ENCODE measurements at places on chromosomes 1 and 21. TPM values are rescaled to one million over a fixed set of nuclear protein-coding genes. Genes with fewer than 3 reads are reported as not detected.

DNA sequence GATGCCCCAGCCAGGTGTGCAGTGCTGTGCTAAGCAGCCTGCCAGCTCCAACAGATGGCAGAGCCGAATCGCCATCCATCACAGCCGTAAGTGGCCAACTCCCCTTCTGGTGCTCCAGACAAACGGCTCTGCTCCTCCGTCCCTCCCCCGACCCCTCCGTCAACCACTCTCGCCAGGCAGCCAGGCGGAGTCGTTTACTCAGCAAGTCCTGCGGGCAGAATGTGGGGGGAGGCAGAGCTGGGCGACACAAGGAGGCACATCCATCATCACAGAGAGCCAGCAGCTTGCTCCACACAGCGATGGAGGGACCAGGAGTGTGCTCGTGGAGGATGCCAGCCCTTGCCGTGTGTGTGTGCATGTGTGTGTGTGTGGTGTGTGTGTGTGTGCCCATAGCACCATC is 206.6 kb upstream of the GRIK3 start:
- DNase-seq: no peak

DNA sequence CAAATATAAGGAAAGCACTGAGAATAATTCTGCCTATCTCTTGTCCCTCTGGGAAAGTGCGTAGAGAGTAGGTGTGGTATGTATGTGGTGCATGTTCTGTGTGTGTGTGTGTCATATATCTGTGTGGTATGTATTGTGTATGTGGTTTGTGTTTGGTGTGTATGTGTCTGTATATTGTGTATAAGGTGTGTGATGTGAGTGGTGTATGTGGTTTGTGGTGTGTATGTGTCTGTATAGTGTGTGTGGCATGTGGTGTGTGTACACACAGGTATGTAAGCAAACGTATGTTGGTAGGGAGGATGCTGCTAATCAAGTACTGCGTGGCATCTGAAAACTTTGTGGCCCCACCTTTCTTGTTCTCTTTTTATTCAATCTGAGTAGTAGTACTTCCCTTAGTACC is 68.3 kb upstream of the LAX1 start:
- DNase-seq: no peak

SPATA46 gene
- total RNA-seq: not detected

- DNase-seq: no peak
Measured at GRCh38 chr1:199010492-199010891, 371.7 kb downstream of the PTPRC start.

DNA sequence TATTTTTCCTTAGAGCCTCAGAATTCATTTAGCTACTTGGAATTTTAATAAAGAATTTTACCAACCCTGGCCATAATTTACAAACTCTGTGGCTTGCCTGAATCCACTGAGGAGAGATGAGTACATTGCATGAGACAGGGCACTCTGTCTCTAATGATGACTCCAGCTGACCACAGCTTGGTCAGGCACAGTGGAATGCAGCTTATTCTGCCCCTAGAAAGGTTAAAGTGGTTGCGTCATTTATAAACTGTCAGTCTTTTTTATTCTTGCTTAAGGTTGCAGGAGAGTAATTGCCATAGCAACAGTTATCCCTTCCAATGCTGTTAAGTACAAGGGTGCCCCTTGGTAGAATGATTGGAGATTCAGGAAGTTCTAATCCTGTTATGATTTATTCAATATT is 28.3 kb downstream of the PDE4B start:
- no peak for DNase-seq

- DNase-seq: no peak
Measured at GRCh38 chr1:197235355-197235754, 32.7 kb upstream of the CRB1 start.

GRCh38 chr1:54950369-54951163 is 29.9 kb upstream of the TMEM61 start:
- peak; percentile 67 for DNase-seq

GRCh38 chr21:42941696-42942085 is 16.3 kb upstream of the ERVH48-1 start:
- DNase-seq: no peak

- no peak for DNase-seq
Measured at GRCh38 chr1:184518736-184519357, 132.0 kb downstream of the C1orf21 start.

RIIAD1 gene
- total RNA-seq: not detected

DNA sequence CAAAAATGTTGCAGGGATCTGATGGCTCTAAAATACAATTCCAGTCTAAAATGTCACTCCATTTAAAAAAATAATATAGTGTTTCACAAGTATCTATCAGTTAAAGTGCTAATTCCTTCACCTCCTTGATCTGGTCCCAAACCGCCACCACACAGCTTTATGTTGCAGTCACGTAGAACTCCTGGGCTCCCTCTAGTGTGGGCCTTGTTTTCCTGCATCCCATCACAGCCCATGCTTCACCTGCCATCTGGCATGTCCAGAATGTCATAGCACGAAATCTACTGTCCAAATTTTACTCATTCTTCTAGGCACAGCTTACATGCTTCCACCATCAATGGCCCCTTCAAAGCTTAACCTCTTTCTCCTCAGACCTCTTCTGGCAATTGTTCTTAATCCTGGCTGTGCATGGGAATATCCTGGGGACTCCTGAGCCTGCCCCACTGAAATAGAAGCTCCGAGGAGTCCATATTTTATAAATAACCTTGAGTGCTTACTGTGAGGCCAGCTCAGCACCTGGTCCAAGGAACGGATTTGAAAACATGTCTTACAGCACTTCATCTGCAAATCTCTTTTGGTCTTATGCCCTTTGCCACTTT is 15.5 kb downstream of the FYB2 start:
- peak; percentile 42 for DNase-seq

- DNase-seq: no peak
Measured at GRCh38 chr1:230957580-230957989, 21.1 kb downstream of the TTC13 start.
